ENCODE measurements at places on chromosomes 2 and 18.

GRCh38 chr2:7868836-7869235, 813.0 kb upstream of the ID2 start:
- no peak for DNase-seq

DNA sequence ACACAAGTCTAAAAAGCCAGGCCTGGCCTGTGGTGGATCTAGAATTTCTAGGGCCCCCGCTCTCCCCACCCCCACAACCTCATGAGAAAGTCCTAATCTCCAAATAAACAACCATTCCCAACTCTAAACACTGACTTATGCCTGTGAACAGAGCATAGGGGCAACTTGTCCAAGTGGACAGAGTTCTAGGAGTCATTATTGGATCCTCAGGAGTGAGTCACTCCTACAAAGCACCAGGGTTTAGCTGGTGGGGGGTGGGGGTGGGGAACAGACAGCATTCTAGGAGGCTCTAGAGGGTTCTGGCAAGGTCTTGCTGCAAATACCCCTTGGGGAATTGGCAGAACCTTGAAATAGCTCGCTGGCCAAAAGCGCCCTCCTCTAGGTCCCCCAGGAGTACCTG, 83.3 kb downstream of the ZCCHC2 start:
- no peak for DNase-seq

GRCh38 chr18:72774914-72775313, 92.9 kb downstream of the NETO1 start:
- no peak for DNase-seq

GRCh38 chr2:74041182-74041581, 56.5 kb downstream of the TET3 start:
- no peak for DNase-seq

- DNase-seq, result no peak
Observed at GRCh38 chr18:46419391-46420141, 237.5 kb downstream of the LOXHD1 start.

GRCh38 chr2:119864318-119864717, 104.6 kb downstream of the PTPN4 start:
- DNase-seq, result no peak

GRCh38 chr18:63131959-63132818, 187.4 kb downstream of the BCL2 start:
- DNase-seq, result no peak

- DNase-seq, result no peak
Observed at GRCh38 chr2:19899985-19900930, 1.5 kb downstream of the TTC32 start.

GRCh38 chr18:62525608-62526007, 2.8 kb downstream of the ZCCHC2 start:
- DNase-seq, result no peak

GRCh38 chr18:24818441-24818840, 358.0 kb downstream of the HRH4 start:
- no peak for DNase-seq

DNA sequence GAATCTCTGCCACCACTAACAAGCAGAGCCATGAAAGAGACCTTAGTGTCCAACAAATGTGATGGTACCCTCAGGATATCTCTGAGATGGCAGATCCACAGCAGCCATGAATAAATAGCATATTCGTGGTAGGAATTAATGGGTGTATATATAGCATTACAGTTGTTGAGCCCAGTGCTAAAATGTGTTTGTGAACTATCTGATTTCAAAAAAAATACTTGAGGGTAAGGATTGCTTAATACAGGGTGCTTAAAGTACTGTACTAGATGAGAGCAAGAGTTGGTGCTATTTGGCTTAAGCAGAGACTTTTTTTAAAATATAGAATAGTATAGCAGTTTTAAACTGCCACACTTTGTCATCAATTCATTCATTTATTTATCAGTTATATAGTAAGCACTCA, 101.5 kb upstream of the GALNT5 start:
- DNase-seq, result no peak

DNA sequence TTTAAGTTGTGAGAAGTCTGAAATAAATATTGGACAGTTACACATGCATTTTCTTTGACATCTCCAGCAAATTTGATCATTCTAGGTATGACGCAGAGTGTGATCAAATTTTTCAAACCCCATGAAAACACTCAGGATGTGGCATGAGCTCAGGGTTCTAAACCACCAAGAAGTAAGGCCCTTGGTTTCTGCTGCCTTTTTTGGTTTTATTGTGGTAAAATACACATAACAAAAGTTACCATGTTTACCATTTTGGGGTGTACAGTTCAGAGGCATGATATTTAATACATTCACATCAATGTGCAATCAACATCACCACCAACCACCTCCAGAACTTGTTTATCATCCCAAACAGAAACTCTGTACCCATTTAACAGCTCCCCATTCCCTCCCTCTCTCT, 64.3 kb upstream of the TTN start:
- DNase-seq, result no peak

- no peak for DNase-seq
Observed at GRCh38 chr2:16142383-16143361, 202.3 kb downstream of the MYCN start.

- DNase-seq, result no peak
Observed at GRCh38 chr2:74887960-74888700, 54.2 kb downstream of the HK2 start.

- no peak for DNase-seq
Observed at GRCh38 chr2:104849101-104849500, 4.8 kb upstream of the POU3F3 start.

- no peak for DNase-seq
Observed at GRCh38 chr18:13139885-13140450, 78.6 kb upstream of the LDLRAD4 start.

GRCh38 chr2:159854481-159854880, 56.5 kb upstream of the CD302 start:
- no peak for DNase-seq

DNA sequence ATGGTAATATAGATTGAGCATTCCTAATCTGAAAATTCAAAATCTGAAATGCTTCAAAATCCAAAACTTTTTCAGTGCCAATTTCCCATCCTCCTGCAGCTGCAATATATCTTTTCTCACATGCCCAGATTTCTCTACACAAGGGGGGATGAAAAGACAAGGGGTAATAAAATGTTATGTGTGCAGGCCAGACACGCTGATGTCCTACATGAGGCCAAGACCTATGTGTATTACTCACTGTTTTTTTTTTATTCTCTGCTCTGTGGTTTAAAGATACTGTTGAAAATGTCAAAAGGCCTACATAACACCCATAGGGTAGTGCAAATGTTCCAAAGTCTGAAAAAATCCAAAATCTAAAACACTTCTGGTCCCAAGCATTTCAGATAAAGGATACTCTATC, 41.2 kb upstream of the CWC22 start:
- DNase-seq, result no peak

DNA sequence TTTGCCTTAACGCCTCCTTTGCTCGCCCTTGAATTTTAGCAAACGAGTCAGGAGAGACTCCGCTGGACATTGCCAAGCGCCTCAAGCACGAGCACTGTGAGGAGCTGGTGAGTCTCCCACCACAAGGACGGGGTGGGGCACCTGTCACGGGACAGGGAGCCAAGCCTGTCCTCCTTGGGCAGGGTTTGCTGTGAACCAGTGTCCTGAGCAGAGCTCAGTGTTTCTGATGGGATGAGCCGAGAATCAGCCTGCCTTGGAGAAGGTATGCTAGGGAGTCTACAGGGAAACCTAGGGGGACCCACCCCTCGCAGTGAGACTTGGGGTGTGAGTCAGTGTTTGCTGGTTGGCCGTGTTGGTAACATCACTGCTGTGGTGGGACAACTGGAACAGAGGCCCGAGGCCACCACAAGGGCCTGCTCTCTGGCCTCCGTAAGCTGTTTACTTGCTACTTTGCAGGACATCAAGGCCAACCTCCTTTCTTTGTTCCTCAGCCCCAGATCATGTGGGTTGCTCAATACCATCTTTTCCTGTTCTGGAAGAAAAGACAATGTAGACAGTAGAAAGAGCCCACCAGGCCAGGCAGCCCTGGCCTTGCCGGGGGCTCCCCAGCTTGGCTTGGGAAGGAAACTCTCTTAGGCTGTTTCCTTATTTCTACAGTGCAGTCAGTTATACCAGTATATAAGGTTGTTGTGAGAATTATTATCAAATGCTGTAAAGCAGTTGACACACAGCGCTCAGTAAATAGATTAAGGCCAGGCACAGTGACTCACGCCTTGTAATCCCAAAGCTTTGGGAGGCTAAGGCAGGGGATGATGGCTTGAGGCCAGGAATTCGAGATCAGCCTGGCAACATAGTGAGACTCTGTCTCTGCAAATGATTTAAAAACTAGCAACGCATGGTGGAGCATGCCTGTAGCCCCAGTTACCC, 42.4 kb downstream of the ITGB1BP1 start:
- DNase-seq, result no peak

All from activated T-cell treated with anti-CD3 and anti-CD28 coated beads for 1 hour (primary cell).